ENCODE measurements at places on chromosomes 12 and 14. TPM values are rescaled to one million over a fixed set of nuclear protein-coding genes. Genes with fewer than 3 reads are reported as not detected.

DNA sequence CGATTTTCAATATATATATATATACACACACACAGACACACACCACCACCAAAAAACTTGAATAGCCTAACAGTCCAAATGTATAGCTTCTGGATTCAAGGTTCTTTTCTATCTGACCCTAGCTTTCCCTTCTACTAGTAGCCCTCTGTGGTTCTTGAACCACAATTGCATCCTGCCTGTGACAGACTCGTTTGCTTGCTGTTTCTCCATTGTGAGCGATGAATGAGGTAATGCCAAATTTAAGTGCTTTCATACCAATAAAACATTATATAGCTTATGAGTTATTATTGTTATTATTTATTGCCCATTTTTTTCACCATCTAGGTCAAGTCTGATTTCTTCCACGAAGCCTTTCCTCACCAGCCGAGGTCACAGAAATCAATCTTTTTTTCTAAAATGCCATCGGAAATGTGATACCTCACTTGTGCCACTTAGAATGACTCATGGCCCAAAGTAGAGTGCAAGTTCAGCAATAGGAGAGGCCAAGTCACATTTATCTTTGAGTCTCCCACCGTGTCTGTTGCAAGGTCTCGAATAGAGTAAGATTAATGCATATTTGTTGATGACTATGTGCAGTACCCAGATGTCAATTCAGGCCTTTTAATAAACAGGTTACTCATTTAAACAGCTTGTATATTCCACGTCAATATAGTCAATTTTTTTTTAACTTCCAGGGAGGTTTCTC is 1015.8 kb upstream of the SEL1L start:
- H3K27me3 ChIP-seq, result no peaks in the 10 kb centered on the region
- no peaks in the 10 kb centered on the region for H3K4me1 ChIP-seq
- no peak for DNase-seq
- H3K27ac ChIP-seq, result no peak overlapping the region

DNA sequence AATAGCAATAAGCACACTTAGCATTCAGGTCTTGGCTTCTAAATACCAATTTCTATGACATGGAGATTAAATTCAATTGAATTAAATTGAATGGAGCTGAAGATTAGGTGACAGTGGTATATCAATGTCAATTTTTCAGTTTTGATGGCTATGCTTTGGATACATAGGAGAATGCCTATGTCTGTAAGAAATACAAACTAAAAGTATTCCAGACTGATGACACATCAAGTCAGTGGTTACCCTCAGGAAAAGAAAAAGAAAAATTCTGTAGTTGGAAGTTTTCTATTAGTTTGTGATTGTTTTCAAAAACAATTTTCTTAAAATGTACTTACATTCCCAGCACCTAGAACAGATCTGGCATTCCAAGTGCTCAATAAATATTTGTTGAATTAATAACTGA is 4.9 kb upstream of the DCAF4 start:
- peaks cover 5% of the 10 kb centered on the region for H3K4me1 ChIP-seq
- no peak for DNase-seq

- no peaks in the 10 kb centered on the region for H3K4me1 ChIP-seq
- no peak overlapping the region for H3K27ac ChIP-seq
- H3K4me3 ChIP-seq, result no peak overlapping the region
- no peak for DNase-seq
Measured at GRCh38 chr14:24182110-24182882, 6.3 kb downstream of the IPO4 start.

DNA sequence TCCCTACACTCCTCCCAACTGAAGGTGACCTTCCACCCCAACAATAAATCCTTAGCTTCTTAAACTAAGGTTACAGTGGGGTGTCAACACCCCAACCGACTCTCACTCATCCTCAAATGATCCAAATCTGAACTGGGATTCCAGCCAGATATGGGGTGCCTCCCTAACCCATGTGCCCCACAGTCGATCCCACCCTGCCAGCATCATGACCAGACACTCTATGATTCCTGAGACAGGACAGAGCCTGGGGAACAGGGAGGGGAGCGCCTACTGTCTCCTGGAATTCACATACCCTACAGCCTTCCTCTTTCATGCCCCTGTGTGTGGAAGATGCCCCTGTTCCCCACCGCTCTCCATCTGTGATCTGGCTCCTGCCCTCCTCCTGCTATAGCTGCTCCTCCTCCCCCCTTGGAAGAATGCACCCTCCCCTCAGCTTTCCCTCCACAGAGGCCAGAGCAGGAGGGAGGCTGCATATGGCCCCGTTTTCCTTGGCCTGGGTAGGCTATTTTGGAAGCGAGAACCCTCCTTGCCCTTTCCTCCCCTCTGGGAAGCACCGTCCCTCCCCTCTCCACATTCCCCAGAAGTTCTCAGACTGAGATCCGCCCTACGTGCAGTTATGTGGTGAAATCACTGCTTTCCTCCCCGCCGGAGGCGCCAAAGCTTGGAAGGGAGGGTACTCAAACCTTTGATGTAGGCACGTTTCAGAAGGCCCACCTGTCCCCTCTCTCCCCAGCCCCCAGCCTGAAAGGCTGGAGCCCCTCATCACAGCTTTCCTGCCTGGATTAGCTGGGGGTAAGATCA is 48.0 kb downstream of the SMUG1 start:
- DNase-seq, result peak; percentile 55
- peak overlapping the region; percentile 64 for H3K27ac ChIP-seq
- H3K4me3 ChIP-seq, result no peak overlapping the region
- no peaks in the 10 kb centered on the region for H3K27me3 ChIP-seq
- H3K4me1 ChIP-seq, result peaks cover 13% of the 10 kb centered on the region

- no peak for DNase-seq
- H3K4me3 ChIP-seq, result no peak overlapping the region
- H3K36me3 ChIP-seq, result no peaks in the 10 kb centered on the region
- H3K27ac ChIP-seq, result no peak overlapping the region
Measured at GRCh38 chr12:7940906-7941305, 4.9 kb upstream of the SLC2A3 start.

DNA sequence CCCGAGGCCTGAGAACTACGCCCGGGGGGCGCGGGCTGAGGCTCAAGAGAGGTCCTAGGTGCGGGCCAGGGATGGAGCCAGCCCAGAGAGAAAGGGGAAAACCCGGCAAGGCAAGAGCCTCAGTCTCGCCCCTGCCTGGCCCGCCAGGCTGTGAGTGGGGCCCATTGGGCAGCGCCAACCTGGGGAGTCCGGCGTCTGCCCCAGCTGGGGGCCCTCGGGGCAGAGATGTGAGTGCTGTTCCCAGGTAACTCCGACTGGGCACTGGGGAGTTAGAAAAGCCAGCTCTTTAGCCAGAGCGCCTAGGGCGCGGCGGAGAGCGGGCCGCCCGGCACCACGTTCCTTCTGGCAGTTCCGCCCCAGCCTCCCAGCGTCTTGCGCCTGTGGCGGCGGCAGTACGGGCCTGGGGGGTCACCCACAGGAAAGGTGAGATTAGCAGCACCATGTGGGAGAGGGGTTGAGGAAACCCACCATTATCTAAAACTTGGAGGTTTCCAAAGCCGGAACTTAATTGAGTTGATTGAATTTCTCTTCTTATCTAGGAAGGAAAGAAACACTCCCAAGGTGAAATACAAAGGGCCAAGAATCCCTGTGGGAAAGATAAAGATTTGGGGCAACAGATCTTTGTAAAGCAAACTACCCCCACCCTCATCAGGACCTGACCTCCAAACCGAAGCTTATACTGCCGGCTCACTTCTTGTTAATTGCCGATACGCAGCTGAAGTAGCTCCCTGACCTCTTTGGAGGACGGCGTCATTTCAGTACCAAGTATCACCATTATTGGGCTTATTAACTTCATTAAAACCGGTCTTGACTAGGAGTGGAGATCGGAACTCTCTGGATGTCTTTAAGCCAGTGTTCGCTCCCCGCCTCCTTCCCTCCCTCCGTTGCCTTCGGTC is 11.6 kb downstream of the OTX2 start:
- no peaks in the 10 kb centered on the region for H3K4me1 ChIP-seq
- no peak for DNase-seq
- no peak overlapping the region for H3K27ac ChIP-seq
- H3K36me3 ChIP-seq, result no peaks in the 10 kb centered on the region
- H3K27me3 ChIP-seq, result no peaks in the 10 kb centered on the region

- H3K4me3 ChIP-seq, result no peak overlapping the region
- DNase-seq, result no peak
- no peaks in the 10 kb centered on the region for H3K36me3 ChIP-seq
- no peaks in the 10 kb centered on the region for H3K4me1 ChIP-seq
- no peaks in the 10 kb centered on the region for H3K27me3 ChIP-seq
Measured at GRCh38 chr12:64147011-64147631, 75.0 kb downstream of the KICS2 start.

GRCh38 chr12:122023339-122024131 is 1.9 kb downstream of the BCL7A start:
- H3K27ac ChIP-seq, result peak overlapping the region; percentile 75
- peaks cover 7% of the 10 kb centered on the region for H3K4me1 ChIP-seq
- peak overlapping the region; percentile 55 for H3K4me3 ChIP-seq
- no peaks in the 10 kb centered on the region for H3K27me3 ChIP-seq
- DNase-seq, result peak; percentile 78
- H3K36me3 ChIP-seq, result no peaks in the 10 kb centered on the region

- no peaks in the 10 kb centered on the region for H3K4me1 ChIP-seq
- no peaks in the 10 kb centered on the region for H3K27me3 ChIP-seq
- no peak overlapping the region for H3K4me3 ChIP-seq
- no peak for DNase-seq
Measured at GRCh38 chr12:125324861-125325490, 259.7 kb downstream of the AACS start.

- H3K4me1 ChIP-seq, result no peaks in the 10 kb centered on the region
- no peaks in the 10 kb centered on the region for H3K36me3 ChIP-seq
- DNase-seq, result no peak
- H3K27me3 ChIP-seq, result no peaks in the 10 kb centered on the region
- H3K27ac ChIP-seq, result no peak overlapping the region
- no peak overlapping the region for H3K4me3 ChIP-seq
Measured at GRCh38 chr12:86711731-86712130, 455.5 kb upstream of the MGAT4C start.

GRCh38 chr14:102993523-102993922 is 63.8 kb downstream of the CDC42BPB start:
- no peaks in the 10 kb centered on the region for H3K36me3 ChIP-seq
- H3K27me3 ChIP-seq, result no peaks in the 10 kb centered on the region
- no peak for DNase-seq
- H3K4me1 ChIP-seq, result no peaks in the 10 kb centered on the region
- H3K4me3 ChIP-seq, result no peak overlapping the region

DNA sequence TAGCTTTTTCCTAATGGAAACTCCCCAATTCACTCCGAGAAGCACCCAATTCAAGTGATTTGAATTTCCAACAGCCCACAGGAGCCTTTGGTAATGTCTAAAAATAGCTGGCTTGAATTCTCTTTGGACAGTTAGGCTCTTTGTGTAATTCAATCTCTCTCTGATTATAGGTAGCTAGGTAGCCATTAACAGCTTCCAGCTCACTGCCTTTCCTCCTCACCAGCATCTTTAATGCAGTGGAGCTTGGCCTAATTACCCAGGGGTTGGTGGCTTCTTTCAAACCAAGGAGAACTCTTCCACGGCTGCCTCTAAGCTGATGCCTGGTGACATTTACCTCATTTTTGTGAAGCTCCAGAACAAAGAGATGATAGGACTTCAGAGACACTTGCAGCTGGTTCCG is 86.4 kb downstream of the WSCD2 start:
- no peaks in the 10 kb centered on the region for H3K4me1 ChIP-seq
- H3K4me3 ChIP-seq, result no peak overlapping the region
- no peak overlapping the region for H3K27ac ChIP-seq

DNA sequence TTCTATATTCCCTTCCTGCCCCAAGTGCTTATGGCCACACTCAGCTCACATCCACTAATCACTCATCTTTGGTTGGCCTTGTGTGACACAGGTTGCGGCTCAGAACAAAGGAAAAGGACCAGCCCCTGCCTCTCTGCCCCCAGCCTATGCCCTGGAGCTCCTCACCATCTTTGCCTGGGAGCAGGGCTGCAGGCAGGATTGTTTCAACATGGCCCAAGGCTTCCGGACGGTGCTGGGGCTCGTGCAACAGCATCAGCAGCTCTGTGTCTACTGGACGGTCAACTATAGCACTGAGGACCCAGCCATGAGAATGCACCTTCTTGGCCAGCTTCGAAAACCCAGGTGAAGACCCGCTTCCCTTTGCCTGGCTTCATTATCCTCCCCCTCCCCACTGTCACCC is 15.8 kb upstream of the OAS2 start:
- H3K27ac ChIP-seq, result no peak overlapping the region
- no peaks in the 10 kb centered on the region for H3K27me3 ChIP-seq

DNA sequence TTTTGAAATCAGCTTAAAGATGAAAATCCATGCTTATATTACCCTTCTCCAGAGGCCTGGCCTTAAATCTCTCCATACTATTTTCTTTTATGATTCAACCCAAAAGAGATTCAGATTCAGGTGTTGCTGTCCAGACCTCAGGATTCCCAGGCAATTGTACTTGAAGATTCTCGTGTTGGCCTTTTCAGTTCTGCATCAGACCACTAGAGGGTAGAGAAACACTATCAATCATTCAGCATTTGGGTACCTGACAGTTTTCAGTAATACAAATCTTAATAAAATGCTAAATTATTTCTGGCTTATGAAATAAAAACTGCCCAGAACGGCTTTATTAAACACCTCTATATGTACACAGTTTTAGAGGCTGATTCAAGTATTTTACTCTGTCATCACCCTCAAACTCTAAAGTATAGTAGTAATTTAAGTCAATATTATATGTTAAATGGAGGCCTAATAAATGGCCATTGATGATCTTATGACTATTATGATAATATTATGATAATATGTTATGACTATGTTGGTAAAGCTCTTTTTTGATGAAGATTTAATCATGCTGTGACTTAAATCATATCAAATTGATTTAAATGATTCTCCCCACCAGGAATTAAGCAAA is 301.1 kb downstream of the DUSP6 start:
- H3K36me3 ChIP-seq, result no peaks in the 10 kb centered on the region
- no peaks in the 10 kb centered on the region for H3K27me3 ChIP-seq
- H3K4me1 ChIP-seq, result no peaks in the 10 kb centered on the region
- no peak overlapping the region for H3K4me3 ChIP-seq
- H3K27ac ChIP-seq, result no peak overlapping the region

DNA sequence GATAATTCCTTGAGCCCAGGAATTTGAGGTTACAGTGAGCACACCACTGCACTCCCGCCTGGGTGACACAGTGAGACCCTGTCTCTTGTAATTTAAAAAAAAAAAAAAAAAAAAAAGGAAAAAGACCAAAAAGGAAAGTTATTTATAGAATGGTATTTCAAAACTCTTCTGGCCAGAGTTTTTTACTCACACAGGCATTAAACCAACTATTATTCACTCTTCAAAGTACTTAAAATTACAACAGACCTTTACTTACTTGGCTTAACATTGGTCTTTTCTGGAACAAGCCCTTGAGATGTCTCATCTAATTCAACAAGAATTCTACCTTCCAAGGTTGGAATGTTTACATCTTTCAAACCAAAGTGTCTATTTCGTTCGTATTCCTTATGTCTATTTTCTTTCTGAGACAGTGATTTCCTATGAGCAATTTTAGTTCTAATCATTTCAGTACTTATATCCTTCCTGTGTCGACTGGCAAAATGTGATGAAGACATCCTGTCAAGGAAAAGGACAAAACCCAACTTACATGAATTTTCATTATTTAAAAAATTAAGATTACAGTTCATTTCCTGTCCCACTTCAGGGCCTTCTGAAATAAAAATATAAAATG is 2.6 kb downstream of the DLGAP5 start:
- no peaks in the 10 kb centered on the region for H3K27me3 ChIP-seq
- H3K4me1 ChIP-seq, result no peaks in the 10 kb centered on the region
- H3K27ac ChIP-seq, result no peak overlapping the region
- DNase-seq, result no peak

- DNase-seq, result no peak
- no peaks in the 10 kb centered on the region for H3K36me3 ChIP-seq
- no peaks in the 10 kb centered on the region for H3K27me3 ChIP-seq
- H3K4me1 ChIP-seq, result no peaks in the 10 kb centered on the region
Measured at GRCh38 chr14:20486684-20487395, 17.6 kb downstream of the PNP start.

The C1S gene
- total RNA-seq, result 86.1 TPM

The RNU6-7 gene
- not detected for total RNA-seq

The MAPKAPK5 gene
- 77.8 TPM for total RNA-seq

The PRB2 gene
- total RNA-seq, result 0.62 TPM

The DEGS2 gene
- total RNA-seq, result 5.9 TPM

The ATP2B1 gene
- 142 TPM for total RNA-seq

The TRIP11 gene
- total RNA-seq, result 38.5 TPM
